ENCODE measurements at places on chromosomes 7 and 10.

DNA sequence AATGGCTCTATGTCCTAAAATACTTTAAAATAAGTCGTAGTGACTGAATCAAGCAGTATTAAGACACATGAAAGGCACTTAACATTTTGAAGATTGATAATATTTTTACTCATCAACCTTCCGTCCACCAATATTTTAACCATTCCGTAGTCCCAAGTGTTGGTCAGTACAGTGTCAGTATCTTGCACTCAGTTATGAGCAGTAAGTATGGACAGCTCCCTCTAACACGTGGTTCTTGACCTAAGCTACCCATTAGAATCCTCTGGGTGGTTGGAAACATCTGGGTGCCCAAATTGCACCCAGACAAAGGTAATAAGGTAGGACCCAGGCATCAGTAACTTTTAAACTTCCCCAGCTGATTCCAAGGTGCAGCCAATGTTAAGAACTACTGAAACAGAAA lies 260.2 kb downstream of the HDAC9 start:
- DNase-seq, result no peak

- no peak for DNase-seq
Measured at GRCh38 chr10:8254350-8254749, 199.9 kb downstream of the GATA3 start.

DNA sequence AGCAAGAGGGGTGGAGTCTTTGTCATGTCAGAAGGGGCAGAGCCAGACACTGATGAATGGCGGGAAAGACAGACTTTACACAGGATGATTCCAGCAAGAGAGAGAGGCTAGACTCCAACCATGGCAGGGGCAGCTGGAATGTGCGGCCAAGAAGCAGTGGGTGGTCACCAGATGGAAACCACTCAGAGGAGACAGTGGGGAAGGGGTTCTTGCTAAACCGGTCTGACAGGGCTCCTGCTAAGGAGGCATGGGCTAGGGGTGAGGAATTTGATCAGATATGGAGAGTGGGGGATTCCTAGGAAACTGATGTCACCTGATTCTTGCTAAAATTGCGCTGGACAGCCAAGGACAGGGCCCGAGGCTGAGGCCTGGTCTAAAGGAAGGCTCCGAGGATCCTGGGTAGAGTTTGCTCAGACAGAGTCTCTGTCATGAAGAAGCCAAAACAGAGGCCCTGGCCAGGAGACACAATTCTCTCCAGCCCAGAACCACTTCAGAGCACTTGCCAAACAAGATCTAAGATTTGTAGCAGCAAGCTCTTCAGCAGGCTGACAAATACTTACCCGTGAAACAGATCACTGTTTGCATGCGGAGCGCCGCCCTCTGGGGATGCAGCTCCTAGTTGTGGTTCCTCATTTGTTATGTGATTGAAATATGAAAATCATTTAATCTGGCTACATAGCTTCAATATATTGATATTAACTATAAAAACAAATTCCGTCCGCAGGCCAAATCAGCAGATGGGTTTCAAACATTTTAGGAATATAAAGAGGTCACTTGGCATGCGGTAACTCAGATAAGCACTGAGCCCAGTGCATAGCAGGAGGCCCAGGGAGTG lies 377.0 kb downstream of the TCERG1L start:
- DNase-seq, result no peak

- no peak for DNase-seq
Measured at GRCh38 chr10:132689721-132690360, 96.1 kb downstream of the NKX6-2 start.

DNA sequence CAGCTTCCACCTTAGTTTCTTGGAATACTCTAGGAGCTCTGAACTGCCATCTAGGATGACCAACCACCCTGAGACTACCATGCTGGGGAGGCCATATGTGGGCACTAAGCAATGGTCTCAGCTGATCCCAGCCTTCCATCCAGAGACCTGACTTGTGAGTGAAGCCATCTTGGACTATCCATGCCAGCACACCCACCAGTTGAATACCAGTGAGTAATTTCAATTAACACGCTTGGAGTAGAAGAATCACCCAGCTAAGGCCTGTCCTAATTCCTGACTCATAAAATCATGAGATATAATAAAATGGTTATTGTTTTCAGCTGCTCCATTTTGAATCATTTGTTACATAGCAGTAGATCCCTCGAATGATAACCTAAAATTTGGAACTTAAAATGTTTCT lies 5.2 kb upstream of the KIF5B start:
- no peak for DNase-seq

- DNase-seq, result no peak
Measured at GRCh38 chr7:23347033-23347681, 48.0 kb downstream of the MALSU1 start.

DNA sequence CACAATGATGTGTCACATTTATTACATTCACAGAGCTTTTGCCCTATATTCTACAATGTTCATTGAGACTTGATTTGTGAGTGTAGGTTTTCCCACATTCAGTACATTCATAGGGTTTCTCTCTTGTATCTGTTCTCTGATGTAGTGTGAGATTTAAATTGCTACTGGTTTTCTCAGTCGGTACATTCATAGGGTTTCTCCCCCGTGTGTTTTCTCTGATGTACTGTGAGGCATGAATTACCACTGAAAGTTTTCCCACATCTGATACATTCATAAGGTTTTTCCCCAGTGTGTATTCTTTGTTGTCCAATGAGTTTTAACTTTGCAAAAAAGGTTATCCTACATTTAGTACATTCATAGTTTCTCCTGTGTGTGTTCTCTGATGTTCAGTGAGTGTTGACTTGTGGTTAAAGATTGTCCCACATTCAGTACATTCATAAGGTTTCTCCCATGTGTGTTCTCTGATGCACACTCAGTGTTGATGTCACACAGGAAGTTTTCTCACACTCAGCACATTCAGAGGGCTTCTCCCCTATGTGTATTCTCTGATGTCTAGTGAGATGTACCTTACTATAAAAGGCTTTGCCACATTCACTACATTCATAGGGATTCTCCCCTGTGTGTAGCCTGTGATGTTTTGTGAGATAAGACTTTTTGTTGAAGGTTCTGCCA lies 63.0 kb downstream of the ZNF248 start:
- no peak for DNase-seq

DNA sequence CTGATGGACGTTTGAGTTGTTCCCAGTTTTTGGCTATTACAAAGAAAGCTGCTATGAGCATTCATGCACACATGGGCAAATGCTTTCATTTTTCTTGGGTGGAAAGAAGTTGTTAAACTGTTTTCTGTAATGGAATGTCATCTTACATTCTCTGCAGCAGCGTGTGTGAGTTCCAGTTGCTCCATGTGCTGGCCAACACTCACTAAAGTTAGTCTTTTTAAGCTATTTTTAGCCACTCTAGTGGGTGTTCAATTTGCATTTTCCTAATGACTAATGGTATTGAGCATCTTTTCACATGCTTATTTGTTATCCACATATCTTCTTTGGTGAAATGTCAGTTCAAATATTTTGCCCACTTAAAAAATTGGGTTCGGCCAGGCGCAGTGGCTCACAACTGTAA lies 82.8 kb upstream of the COL13A1 start:
- DNase-seq, result no peak

GRCh38 chr10:110865186-110865808 lies 6.4 kb upstream of the PDCD4 start:
- DNase-seq, result no peak

- DNase-seq, result no peak
Measured at GRCh38 chr10:31820778-31821369, 107.8 kb downstream of the ARHGAP12 start.

- DNase-seq, result no peak
Measured at GRCh38 chr7:106034383-106034782, 71.3 kb downstream of the CDHR3 start.

- no peak for DNase-seq
Measured at GRCh38 chr10:103630156-103630555, 136.7 kb downstream of the NEURL1 start.

- no peak for DNase-seq
Measured at GRCh38 chr10:49049660-49050059, 65.7 kb downstream of the VSTM4 start.

DNA sequence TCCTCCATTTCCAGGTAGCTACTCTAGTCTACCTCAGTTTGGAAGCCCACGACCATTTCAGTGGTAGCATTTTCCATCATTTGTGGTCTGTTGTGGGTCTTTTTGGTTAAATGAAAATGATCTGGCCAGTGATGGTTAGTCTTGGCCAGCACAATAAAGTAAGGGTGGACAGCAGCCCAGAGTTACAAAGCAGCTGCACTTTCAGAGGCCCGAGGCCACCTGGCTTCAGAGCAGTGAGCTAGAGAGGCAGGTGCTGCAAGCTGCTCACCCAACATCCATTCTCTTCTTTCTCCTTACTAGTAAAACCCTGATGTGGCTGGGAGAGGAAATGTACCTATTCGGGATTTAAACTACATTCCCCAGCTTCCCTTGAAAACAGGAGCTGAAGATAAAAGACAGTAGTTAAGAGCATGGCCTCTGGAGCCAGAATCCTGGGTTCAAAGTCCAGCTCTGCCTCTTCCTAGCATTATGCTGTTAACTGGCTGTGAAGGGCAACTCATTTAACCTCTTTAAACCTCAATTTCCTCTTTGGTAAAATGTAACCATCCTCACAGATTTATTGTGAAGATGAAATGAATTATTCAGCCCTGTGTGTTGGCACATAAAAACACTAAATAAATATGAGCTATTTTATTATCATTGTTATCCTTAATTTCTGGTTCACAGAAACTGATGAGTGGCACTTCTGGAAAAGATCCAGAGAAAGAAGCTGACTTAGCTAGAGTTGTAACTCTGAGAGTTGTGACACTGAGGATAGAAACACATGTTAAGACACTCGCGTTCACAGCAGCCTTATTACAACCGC lies 517.4 kb downstream of the PARD3 start:
- DNase-seq, result no peak

DNA sequence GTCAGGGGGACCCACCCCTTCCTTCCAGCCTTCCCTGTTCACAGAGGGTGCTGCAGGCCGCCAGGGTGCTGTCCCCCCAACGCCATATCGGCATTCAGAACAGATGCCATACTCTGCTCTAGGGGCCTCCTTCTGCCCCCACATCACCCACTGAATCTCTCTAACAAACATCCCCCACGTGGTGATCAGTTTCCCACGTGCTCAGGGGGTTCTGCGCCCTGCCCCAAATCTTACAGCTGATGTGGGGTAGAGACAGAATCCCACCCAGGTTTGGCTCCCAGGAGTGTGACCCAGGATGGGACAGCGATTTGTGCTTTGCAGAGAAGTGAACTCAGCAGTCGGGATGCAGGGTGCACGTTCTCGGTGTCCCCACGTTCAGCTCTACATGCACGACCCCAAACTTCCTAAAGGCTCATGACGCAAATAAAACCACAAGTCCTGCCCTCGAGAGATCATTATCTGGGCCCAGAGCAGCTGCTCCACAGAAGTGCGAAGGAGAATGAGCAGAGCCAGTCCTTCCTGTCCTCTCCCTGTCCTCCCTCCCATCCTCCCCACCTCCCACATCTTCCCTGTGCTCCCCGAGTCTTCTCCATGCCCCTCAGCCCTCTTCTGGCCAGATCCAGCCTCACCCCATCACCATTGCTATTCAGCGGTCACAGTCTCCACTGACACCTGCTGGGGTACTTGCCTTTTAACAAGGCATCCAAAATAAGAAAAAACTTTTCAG lies 423.4 kb downstream of the DNAJB6 start:
- DNase-seq, result no peak

- DNase-seq, result no peak
Measured at GRCh38 chr7:19111474-19112273, 5.8 kb downstream of the TWIST1 start.

DNA sequence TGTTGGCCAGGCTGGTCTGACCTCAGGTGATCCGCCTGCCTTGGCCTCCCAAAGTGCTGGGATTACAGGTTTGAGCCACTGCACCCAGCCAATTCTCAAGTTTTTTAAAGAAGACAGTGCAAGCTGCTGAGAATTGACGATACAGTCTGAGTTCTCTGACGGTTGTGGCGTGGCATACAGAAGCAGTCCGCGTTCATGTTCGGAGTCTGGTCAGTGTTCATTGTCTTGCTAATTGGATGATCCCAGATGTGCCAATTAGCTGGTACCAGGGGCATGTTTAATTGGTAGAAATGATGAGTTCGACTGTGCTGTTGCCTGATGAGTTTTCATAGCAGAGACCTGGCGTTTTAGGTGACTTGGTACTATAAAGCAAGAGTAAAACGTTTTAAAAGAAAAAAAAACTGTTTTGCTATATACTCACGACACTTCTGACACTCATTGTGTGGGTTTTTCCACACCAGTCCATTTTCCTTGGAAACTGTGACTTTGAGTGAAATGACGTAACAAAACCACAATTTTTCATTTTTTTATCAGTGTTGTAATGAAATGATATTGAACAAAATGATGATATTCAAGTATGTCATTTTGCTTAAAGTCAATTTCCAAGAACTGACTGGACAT lies 32.3 kb downstream of the CAMK1D start:
- DNase-seq, result no peak

GRCh38 chr7:125218076-125218475 lies 288.5 kb upstream of the POT1 start:
- no peak for DNase-seq

DNA sequence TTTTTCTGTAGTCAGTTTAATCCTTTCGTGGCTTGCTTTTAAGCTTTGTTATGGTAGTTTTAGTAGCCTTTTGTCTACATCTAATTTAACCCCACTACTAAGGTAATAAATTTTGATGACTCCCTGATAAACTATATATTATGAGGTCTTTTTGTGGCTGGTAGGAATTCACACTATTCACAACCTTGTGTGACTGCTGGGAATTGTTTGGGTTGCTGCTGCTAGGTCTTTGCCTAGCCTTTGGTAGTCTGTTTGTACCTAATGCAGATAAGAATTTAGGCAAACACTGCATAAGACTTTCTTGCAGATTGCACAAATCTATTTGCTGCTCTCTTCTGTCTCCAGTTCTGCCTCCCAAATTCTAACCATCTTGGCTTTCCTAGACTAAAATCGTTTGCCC lies 58.3 kb downstream of the SHOC2 start:
- no peak for DNase-seq

DNA sequence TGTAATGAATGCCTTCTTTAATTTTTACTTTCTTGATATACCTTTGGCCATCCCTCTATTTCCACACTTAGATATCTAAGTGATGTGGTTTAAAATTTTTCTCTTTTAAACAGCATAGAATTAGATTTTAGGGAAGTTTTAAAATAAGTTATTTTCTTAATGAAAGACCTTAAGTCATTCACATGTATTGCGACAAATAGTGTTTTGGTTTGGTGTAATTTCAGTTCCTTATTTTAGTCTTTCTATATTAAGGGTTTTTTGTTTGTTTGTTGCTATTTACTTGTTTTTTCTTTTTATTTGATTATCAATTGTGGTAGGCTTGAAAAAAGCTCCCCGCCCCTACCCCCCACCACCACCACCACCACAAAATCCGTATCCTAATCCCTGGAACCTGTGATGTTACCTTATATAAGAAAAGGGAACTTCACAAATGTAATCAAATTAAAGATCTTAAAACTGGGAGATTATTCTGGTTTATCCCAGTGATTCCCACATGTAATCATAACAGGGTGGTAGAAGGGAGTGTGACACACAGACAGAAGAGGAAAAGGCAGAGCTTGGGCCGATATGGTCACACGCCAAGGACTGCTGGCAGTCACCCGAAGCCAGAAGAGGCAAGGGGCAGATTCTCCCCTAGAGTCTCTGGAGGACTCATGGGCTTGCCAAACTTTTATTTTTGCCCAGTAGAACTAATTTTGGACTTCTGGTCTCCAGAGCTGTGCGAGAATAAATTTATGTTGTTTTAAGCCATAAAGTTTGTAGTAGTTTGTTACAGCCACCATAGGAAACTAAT lies 149.7 kb downstream of the NPSR1 start:
- DNase-seq, result no peak
